ENCODE measurements at places on chromosomes 13 and 19.

DNA sequence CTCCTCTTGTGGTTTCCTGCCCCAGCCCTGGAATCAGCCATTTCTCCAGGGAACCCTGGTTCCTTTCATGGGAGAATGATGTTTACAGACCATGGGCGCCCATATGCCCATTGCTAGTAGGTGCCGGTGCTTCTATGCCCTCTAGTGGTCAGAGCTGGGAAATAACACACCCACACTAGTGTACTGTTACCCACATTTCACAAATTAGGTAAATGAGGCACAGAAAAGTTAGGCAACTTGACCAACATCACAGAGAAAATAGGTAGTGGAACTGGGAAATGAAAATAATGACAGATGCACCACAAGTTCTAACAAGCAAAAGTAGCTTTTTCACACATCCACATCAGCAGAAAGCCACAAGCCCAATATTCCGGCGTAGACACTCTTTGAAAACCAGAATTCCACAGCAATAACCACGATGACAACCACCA lies 1.3 kb upstream of the CEACAM3 start:
- DNase-seq: peak; percentile 24

DNA sequence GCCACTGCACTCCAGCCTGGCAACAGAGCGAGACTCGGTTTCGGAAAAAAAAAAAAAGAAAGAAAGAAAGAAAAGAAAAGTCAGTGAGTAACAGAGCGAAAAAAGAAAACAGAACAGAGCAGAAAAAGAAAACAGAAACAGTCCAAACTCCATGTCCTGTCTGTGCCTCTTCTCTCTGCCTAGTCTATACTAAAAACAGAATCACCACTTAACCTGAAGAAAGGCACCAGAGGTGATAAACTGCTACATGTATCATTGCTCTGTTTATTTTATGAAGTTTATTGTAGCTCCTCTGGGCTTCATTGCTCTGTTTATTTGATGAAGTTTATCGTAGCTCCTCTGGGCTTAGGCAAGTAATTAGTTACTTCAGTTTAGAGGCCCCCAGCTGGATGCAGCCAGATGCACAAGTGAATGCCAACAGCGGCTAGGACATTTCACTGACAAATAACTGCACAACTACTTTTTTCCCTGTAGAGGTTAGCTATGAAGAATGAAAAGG lies 39.2 kb downstream of the TBC1D4 start:
- no peak for DNase-seq

- DNase-seq: peak; percentile 4
These were observed 491 bp downstream of the ZNF525 start for GRCh38 chr19:53365899-53366493.

DNA sequence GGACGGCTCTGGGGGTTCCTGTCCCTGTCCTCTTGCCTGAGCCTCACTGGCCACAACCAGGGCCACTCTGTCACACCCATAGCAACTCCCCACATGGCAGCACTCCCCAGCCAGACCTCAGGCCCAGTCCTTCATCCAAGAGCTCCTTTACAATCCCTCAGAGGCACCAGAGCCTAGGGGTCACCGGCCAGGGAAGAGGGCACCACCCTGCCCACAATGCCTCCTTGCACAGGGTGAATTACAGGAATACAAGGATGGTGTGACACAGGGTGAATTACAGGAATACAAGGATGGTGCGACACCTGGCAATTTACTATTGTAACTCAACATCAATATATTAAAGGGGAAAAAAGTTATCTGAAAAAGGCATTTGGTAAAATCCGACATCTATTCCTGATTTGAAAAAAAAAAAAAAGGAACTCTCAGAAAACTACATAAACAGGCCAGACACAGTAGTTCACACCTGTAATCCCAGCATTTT lies 16.5 kb downstream of the MIER2 start:
- DNase-seq: no peak

GRCh38 chr19:44692379-44692721 lies 6.6 kb upstream of the CEACAM16 start:
- DNase-seq: no peak

- DNase-seq: no peak
These were observed 7.0 kb upstream of the CEACAM7 start for GRCh38 chr19:41694831-41695635.

DNA sequence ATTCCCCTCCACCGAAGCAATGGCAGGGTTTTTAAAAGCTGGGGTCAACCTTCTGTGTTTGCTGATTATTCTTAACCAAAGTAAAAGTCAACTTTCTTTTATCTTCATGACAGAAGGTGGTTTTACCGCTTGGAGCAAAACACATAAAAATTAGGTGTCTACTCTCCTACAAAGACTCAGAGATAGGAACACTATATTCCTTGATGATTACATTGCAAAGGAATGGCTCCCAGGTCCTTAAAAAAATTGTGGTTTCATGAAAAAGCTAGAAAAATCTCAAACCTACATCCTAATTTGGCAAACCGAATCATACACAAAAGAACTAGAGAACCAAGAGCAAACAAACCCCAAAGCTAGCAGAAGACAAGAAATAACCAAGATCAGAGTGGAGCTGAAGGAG lies 760.4 kb upstream of the PCDH20 start:
- no peak for DNase-seq

DNA sequence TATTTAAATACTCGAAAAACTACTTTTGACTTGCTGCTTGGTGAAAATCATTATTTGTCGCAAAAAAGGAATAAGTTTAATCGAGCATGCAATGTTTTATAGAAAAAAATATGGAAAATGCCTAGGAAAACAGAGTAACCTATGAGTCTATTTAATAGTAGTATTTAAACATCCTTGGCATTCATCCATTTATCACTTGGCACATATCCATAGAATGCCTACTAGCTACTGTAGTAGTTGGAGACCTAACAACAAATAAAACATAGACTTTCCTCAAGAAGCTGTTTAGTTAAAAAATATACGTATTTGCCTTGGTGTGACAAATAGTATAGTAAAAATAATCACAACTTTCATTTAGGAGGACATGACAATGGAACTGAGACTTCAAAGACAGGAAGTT lies 302.1 kb downstream of the DIAPH3 start:
- no peak for DNase-seq

GRCh38 chr19:1429750-1430149 lies 8.4 kb upstream of the RPS15 start:
- DNase-seq: no peak

GRCh38 chr19:45569619-45570421 lies 14.8 kb downstream of the OPA3 start:
- DNase-seq: peak; percentile 27

GRCh38 chr13:113584870-113585671 lies 518 bp downstream of the TFDP1 start:
- no peak for DNase-seq

GRCh38 chr13:43329702-43330101 lies 306.3 kb downstream of the DNAJC15 start:
- no peak for DNase-seq

- DNase-seq: no peak
These were observed 363 bp downstream of the SPIB start for GRCh38 chr19:50419022-50419579.

DNA sequence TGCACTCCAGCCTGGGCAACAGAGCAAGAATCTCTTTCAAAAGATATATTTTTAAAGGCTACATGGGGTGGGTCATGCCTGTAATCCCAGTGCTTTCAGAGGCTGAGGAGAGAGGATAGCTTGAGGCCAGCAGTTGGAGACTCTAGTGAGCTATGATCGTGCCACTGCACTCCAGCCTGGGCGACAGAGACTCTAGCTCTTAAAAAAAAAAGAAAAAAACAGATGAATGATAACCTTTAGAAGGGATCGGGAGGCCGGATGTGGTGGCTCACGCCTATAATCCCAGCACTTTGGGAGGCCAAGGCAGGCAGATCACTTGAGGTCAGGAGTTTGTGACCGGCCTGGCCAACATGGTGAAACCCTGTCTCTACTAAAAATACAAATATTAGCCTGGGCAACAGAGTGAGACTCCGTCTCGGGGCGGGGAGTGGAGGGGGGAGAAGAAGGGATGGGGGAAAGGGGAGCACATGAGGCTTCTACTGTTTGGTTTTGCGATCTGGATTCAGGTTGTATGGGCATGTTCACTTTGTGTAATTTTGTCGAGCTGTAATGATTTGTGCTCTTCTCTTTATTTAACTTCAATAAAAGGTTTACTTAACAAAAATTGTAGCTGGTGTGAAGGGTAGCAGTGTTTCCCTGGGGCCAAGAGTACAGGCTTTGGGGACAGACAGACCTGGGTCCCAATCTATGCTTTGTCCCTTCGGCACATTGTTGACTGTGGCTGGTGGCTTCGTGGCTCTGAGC lies 1.1 kb upstream of the PSMC4 start:
- no peak for DNase-seq

DNA sequence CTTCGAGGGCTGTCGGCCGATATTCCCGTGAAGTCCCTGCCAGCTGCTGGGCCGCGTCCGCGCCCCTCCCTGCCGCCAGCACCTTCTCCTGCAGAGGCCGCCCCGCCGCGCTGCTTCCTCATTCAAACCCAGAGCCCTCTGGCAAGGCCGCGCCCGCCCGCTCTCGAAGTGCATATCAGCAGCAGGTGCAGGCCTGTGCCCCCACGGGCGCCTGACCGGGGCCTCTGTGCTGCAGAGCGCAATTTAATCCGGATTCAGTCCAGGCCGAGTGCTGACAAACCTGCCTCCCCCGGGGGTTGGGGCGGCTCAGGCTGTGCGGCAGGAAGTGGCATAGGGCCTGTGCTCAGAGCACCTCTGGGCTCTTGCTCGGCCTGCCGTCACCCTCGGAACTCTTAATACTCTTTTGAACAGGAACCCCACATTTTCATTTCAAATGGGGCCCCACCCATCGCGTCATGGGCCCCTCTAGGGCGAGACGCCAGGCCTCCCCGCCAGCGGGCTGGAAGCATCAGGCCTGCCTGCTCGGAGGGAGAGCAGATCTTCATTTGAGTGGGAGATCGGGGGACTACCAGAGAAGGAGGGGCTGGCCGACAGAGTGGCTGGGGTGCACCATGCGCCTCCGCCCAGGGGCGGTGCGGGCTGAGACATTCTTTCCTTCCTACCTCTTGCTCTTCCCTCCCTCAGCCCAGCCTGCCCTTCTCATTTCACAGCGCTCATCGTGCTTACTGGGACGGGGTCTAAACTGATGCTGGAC lies 125.7 kb downstream of the TNFRSF19 start:
- DNase-seq: peak; percentile 20

GRCh38 chr19:18991006-18991405 lies 42.3 kb downstream of the SUGP2 start:
- no peak for DNase-seq

DNA sequence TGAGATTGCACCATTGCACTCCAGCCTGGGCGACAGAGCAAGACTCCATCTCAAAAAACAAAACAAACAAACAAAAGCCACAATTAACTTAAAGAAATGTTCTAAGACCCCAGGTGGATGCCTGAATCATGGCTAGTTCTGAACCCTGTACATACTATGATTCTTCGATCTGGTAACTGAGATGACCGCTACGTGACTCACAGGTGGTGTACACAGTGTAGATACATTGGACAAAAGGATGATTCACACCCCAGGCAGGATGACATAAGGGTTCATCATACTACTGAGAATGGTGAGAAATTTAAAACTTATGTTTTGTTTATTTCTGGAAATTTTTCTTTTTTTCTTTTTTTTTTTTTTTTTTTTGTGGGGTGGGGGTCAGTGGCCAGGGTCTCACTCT lies 6.5 kb downstream of the ZNF426 start:
- no peak for DNase-seq

DNA sequence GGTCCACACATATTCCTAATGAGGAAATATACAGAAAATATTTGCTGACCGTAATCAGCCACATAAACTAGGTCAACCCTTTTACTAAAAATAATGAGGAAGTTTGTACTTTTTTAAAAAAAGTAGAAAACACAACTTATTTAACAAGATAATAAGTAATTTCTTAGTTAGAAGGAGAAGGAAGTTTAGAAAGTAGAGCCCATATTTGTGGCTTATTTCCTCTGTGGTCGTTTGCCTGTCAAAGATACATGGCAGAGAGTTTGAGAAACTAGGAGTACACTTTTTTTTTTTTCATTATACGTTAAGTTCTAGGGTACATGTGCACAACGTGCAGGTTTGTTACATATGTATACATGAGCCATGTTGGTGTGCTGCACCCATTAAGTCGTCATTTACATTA lies 1205.2 kb upstream of the MIR17HG start:
- no peak for DNase-seq

DNA sequence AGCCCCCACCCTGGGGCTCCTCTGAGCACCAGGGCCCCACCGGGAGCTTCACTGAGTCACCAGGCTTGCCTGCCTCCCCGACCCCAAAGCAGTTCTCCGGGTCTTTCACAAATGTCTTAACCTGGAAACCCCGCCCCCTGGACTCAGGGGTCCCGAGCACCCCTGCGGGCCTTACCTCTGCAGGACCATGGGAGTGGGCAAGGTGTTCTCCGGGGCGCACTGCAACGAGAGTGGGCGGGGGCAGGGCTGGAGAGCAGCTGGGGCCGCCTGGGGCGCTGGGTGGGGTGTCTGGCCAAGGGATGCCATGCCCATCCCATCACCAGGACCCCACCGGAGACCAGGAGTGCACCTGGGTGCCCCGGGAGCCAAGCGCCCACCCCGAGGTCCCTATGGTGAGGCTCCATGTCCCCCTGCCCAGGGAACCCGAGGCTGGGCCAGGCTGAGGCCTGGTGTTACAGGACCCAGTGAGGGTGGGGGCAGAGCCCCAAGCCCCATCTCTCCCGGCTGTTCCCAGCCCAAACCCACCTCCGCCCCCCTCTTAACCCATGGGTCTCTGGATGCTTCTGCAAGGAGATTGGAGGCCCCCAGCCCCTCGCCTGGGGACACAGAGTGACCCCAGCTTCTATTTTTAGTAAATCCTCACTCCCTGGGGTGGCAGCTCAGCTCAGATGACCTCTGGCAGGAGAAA lies 10.9 kb downstream of the MKNK2 start:
- no peak for DNase-seq

DNA sequence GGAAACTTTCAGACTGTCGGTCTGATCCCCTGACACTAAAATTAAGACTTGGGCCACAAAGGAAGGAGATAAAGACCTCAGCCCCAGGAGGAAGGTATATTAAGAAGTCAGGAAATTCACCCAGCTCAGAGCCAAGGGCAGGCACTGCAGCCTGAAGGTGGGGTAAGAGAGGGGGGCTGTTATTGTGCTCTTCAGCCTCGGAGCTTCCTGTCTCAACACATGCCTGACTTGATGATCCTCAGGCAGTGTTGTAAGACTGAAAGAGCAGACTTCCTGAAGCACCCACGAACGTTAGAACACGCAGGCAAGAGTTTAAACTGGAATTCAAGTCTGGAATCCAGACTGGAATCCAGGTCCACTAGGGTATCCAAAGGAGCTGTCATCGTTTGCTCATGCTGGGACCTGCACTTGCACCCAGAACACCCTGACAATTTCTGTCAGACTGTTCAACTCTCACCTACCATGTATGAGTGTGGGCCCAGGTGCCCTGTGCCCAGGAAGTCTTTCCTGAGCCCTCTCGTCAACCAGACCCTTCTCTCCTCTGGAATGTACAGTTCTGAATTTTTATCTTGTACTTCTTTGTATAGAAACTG lies 10.7 kb upstream of the FLT1 start:
- DNase-seq: no peak

DNA sequence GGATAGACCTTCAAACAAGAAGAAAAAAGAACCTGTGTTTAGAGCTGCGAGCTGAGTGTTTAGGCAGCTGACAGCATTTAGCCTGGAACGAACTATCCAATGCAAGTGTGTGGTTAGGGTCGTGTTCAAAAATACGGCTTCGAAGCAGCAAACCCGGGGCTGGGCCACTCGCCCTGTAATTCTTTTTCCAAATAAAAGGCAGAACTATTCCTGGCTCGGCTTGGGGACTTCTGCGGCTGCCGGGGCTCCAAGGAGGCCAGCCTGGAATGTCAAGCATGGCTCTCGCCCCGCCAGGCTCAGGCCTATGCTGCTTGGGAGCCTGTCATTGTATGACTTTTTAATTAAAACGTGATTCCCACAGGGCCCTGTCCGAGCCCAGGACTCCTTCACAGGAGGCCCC lies 51.7 kb upstream of the KLF2 start:
- DNase-seq: no peak

- DNase-seq: no peak
These were observed 4.3 kb downstream of the PAF1 start for GRCh38 chr19:39386557-39386956.

Measured in activated naive CD8-positive, alpha-beta T cell treated with anti-CD3 and anti-CD28 coated beads, Interleukin-2, amount 50 U/mL, for 16 hours (primary cell).